ENCODE measurements at places on chromosomes 1 and 21. TPM values are rescaled to one million over a fixed set of nuclear protein-coding genes. Genes with fewer than 3 reads are reported as not detected.

C2CD4D gene
- 0.57 TPM for total RNA-seq

RSRP1 gene
- total RNA-seq, result 123 TPM

NMNAT2 gene
- total RNA-seq, result 2.0 TPM

CDC73 gene
- 73.1 TPM for total RNA-seq

OR2L2 gene
- total RNA-seq, result 0.09 TPM

C1orf141 gene
- not detected for total RNA-seq

- DNase-seq, result peak; percentile 72
Observed at GRCh38 chr1:27348861-27349783, 7.3 kb downstream of the SYTL1 start.

- no peak for DNase-seq
Observed at GRCh38 chr1:20555025-20555757, 2.8 kb downstream of the FAM43B start.

- peak; percentile 63 for DNase-seq
Observed at GRCh38 chr1:25503551-25504426, 39.6 kb upstream of the LDLRAP1 start.

DNA sequence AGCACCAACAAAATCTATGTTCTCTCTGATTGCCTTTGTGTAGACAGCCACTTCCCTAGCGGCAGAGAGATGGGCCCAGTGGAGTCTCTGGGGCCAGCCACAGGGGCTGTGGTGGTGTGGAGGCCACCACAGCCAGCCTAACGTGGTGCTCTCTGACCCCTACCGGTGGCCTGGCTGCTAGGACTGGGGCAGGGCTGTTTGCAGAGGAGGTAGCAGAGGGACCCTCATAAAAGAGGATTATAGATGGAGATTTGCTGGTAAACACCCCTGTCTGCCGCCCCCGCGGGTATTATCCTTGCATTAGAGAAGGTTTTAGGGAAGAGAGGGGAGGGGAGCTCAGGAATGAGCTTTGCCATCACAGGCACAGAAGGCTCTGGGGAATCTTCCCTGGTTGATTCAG is 310.3 kb upstream of the VAMP3 start:
- no peak for DNase-seq

- no peak for DNase-seq
Observed at GRCh38 chr21:16269476-16269875, 539.7 kb downstream of the USP25 start.

- DNase-seq, result no peak
Observed at GRCh38 chr1:199700551-199700950, 327.0 kb upstream of the NR5A2 start.

GRCh38 chr1:98331718-98332311 is 329.7 kb upstream of the SNX7 start:
- no peak for DNase-seq

GRCh38 chr1:187928696-187929095 is 1099.9 kb downstream of the PLA2G4A start:
- no peak for DNase-seq

DNA sequence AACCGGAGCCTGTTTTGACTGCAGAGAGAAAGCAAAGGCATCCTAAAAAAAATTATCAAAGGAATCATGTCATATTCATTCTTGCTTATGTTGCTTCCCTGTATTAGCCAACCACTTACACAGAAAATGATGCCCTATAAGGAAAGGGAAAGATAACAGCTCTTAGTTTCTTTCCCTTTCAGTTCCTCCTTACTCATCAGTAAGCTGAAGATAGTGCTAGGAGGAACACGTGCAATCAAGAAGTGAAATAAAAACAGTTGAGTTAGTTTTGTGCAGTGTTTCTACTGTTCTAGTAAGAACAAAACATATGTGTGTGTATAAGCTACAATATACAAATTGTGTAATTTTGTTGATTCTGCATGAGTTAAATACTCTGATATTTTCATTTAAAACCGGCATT is 45.3 kb upstream of the MTF2 start:
- DNase-seq, result no peak

DNA sequence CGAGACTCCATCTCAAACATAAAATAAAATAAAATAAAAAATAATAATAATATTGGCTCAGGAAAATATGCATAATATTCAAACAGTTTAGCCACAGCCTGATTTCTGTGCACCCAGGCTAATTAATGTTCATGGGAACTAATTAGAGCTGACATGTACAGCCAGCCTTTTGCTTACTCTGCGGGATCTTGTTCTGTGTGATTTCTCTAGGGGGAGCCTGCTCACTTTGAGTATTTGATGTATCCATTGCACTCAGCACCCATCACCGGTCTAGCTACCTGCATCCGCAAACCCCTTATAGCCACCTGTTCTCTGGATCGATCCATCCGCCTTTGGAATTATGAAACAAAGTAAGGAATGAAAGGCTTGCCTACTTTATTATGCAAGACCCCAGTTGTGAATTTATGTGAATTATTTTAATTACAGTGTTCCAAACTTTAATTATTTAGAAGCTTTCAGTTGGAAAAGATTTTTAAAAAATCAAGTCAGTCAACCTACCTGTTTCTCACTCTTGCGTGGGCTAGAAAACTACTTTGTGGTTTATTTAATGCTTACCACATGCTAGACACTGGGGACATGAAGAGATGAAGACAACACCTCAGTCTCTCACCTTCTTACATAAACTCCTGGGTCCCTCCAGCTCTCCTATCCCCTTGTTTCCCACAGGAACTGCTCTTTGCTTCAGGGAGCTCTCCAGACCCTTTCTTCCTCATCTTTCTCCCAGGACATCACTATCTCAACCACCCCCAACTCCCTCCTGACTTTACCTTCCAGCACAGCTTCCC is 25.4 kb downstream of the CFAP57 start:
- no peak for DNase-seq

DNA sequence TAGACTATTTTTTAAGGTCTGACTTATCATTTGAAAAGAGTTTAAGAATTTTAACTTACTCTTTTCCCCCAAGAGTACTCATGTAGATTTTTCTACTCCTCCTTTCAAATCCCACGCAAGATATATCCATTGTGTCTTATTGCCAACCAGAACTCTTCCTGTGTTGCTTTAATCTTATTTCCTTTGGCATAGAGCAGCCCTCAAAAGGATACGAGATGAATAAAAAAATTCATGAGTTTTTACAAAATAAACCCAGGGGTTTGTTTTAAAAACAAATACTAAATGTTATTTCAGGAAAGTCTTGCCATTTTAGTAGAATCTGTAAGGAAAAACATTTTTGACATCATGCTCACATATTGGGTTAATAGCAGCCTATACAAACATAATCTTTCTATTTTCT is 543.2 kb upstream of the CXADR start:
- no peak for DNase-seq

DNA sequence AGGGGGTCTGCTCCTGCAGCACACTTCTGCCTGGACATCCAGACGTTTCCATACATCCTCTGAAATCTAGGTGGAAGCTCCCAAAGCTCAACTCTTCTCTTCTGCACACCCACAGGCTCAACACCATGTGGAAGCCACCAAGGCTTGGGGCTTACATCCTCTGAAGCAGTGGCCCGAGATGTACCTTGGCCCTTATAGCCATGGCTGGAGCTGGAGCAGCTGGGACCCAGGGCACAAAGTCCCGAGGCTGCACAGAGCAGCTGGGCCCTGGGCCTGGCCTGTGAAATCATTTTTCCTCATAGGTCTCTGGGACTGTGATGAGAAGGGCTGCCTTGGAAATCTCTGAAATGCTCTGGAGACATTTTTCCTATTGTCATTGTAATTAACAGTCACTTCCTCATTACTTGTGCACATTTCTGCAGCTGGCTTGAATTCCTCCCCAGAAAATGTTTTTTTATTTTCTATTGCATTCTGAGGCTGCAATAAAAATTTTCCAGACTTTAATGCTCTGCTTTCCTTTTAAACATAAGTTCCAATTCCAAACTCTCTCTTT is 645.6 kb downstream of the RWDD3 start:
- DNase-seq, result no peak

DNA sequence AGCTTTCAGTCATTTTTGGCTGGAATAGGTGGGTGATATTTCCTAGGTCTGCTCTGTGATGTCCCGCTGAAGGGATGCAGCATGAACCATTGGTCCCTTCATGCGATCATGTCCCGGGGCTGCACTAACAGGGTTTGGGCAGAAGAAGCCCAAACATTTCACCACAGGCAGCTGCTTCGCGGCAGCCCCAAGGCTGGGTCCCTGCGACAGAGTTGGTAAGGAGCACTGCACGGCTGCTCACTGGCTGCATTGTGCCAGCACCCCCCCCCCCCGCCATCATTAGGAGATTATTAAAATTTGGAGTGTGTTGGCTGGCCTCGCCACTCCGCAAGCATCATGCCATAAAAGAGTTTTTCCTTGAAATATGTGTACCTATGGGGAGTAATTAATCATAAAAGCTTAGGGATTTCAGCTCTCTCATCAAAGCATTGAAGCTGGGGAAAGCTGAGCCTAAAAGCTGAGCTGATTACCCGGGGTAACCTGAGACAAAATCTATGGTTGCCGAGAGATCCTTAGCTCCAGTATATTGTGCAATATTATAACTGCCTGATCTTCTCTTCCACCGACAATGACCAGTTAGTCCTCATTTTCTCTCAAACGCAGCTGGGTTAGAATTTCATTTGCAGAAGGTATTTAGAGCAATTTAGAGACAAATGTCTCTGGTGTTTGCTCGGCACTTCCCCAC is 62.5 kb downstream of the PEX14 start:
- DNase-seq, result no peak

DNA sequence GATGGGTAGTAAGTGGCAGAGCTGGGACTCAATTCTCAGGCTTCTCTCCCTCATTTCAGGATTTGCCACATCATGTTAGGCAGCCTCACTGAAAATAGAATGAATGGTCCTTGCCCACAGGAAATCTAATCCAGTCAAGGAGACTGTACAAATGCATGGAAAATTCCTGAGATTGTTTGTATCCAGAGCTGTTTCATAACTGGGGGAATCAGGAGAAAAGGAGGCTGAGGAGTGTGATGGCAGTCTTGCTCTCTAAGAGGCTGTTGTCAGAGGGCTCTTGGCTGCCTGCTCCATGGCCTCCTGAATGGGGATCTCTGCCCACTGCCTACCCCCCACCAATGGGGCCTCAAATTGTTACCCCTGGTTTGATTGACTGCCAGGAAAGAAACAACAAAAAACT is 141.9 kb upstream of the TNR start:
- DNase-seq, result no peak
